SK-N-SH (cell line): ENCODE measurements at places on chromosomes 12 and 14.

GRCh38 chr14:33062476-33062875 is 123.8 kb downstream of the NPAS3 start:
- DNase-seq, result no peak

DNA sequence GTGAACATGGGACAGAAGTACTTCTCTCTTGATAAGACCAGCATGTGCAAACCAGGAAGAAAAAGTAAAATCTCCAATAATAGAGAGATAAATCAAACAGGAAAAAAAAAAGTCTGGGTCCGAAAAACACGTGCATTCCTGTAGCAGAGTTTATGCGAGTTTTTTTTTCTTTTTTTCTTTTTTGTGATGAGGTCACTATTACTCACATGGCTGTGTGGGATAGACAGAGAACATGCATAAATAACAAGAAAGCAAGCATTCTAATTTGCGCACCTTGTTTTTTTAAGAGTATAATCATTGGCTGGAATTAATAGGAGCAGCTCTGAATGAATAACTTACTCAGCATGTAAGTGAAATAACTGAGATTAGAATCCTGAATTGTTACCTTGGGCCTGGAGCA is 91.9 kb upstream of the CPM start:
- no peak for DNase-seq

DNA sequence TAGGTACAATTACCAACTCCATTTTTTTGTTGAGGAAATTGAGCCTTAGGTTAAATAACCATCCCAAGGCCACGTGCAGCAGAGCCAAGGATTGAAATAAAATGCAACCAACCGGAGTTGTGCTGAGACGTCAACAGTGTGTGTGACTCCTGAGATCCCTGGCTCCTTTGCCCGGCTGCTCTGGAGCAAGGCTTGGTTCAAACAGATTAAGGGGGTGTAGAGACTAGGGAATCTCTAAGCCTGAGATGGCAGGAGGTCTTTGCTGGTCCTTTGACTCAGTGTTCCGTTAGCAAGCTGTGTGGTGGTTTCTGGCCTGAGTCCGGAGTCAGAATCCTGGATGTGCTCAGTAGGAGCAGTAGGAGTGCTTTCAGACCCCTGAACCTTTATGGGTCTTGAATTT is 1.4 kb upstream of the SLC8A3 start:
- no peak for DNase-seq

GRCh38 chr12:27838543-27839185 is 58.6 kb upstream of the MANSC4 start:
- no peak for DNase-seq

GRCh38 chr14:78253986-78254385 is 83.8 kb downstream of the NRXN3 start:
- DNase-seq, result no peak

DNA sequence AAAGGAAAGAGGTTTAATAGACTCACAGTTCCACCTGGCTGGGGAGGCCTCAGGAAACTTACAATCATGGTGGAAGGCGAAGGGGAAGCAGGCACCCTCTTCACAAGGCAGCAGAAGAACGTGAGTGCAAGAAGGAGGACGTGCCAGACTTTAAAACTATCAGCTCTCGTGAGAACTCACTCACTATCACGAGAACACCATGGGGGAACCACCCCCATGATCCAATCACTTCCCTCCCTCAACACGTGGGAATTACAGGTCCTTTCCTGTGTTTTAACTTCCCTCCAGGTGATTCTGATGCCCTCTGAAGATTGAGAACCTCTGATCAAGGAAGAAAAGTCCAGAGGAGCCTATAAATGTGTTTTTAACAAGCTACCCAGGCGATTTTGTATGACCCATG is 358.7 kb downstream of the MED13L start:
- DNase-seq, result no peak

GRCh38 chr14:22276913-22277816 is 311.9 kb downstream of the DAD1 start:
- DNase-seq, result peak; percentile 3

- no peak for DNase-seq
Measured at GRCh38 chr14:33777681-33778080, 173.2 kb downstream of the EGLN3 start.

- no peak for DNase-seq
Measured at GRCh38 chr12:50723865-50724264, 40.0 kb upstream of the ATF1 start.

GRCh38 chr12:92109613-92110012 is 36.0 kb downstream of the BTG1 start:
- no peak for DNase-seq

- no peak for DNase-seq
Measured at GRCh38 chr12:94041850-94042249, 106.5 kb upstream of the PLXNC1 start.

DNA sequence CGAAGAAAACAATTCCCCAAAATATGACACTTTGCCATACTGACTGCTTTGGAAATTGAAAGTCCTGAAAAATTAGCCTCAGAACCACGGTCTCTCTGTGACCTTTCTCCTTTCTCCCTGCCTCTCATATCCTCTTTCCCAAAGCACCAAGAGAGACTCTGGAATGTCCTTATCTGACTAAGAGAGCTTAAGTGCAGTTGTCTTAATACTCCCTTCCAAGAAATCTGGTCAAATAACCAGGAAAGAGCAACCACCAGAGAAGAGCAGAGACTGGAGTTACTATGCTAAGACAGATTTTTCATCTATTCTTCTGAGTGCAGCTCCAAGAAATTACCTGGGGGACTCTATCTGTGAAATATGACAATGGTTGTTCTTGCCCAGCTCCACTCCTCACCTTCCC is 10.5 kb upstream of the BTG1 start:
- no peak for DNase-seq

- no peak for DNase-seq
Measured at GRCh38 chr14:104817930-104818713, 17.2 kb downstream of the ZBTB42 start.

GRCh38 chr12:118827047-118827446 is 154.3 kb upstream of the SRRM4 start:
- DNase-seq, result no peak

DNA sequence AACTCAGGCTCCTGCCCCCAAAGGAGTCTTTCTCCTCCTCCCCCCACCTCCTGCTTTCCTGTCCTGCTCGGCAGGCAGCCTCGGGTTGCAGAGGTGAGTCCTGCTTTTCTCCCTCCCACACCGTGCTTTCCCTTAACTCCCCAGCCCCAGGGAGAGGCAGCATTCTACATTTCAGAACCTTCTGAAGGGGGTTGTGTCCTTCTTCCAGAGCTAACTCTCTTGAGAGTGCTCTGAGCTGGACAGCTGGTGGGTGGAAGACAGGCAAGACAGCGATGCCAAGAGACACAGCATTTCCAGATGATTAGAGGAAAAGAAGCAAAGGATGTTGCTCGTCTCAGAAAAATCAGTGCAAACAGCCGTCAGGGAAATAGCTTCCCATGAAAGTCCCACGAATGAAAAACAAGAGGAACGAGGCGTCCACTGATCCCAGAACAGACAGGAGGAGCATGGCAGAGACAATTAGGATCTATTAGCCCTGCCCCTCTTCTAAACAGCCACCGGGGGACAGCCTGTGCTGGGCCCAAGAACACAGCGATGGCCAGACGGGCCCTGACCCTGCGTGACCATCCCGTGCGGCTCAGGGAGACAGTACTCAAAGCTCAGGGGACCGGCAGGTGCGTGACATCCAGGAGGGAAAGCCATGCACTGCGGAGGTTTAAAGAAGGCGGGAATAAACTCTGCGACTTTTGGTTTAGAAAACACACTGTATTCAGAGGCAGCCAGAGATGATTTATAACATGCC is 216.5 kb upstream of the RTL1 start:
- peak; percentile 61 for DNase-seq

DNA sequence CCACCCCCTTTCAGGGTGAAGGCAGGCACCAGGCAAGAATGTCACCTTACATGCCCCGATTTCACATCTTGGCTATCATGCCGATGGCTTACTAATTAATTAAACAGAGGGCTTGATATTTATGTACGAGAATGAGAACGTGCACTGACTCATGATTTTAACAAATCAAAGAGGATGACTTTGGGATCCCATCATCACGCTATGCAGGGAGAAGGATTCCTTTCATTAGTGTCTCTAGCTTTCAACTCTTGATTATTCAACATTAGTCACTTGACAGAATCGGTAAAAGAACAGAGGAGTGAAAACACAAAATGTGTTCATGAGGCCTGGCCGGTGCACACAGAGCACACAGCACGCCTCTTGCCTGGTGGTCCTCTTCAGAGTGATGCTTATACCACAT is 80.6 kb downstream of the PRKAB1 start:
- no peak for DNase-seq

GRCh38 chr14:67951529-67952135 is 132.1 kb downstream of the RAD51B start:
- no peak for DNase-seq

DNA sequence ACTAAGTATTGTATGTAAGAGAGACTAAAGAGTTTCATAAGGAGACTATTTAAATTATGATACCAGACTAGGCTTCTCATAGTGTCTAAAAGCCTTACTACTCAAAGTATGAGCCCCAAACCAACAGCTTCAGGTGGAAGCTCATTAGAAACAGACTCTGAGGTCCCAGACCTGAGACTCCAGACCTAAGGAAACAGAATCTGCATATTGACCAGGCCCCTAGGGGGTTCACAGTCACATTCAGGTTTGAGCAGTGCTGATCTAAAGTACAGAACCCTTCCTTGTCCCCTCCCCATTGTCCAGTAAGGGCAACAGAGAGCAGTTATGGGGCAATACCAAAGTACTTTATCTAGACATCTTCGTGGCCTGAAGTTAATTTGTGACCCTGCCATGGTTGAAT is 87.7 kb downstream of the SSPN start:
- no peak for DNase-seq

DNA sequence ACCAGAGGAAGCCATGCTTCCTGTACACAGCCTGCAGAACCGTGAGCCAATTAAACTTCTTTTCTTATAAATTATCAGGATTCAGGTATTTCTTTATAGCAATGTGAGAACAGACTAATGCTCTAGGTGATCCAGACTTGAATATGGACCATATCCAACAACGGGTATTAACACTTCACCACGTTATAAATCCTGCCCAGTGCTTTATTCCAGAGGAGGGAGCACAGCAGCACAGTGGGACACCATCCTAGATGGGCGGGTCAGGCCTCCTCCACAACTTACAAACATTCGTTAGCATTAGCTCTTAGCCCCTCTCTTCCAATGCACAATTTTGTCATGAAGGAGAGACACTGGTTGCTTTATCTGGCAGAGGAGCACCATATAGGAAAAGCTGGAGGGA is 66.0 kb downstream of the TMCC3 start:
- DNase-seq, result no peak

DNA sequence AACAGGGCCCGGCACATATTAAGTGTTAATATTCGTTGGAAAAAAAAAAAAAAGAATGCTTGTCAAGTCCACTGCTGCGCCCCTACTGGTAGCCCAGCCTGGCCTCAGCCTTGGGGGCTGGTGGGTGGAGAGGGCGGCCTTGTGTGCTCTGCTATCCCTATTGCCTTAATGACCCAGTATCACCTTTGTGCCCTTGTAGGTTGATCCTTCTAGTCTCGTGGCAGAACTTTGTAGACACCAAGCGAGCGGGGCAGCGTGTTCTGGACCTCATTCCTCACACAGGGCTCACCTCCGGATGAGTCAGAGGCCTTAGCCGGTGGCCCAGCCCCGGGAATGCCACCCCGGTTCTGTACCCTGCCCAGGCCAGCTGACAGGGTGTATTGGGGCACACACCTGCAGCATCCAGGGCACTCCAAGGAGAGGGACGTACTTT is 1.8 kb upstream of the RCOR1 start:
- peak; percentile 53 for DNase-seq

DNA sequence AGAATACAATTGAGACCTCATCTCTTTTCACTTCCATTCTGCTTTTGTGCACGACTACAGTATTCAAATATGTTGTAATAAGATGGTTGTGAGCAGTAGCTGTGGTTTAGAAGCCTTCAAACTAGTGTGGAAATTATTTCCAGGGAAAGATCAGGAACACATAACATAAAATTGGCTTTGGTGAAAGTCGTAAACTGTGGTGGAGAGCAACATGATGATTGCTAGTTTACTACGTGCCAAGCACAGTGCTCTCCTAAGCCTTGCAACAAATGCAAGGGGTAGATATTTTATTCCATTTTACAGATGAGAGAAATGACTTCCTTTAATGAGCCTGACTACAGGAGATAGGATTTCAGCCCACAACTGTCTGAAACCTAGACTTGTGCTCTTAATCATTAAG is 172.4 kb upstream of the LMNTD1 start:
- no peak for DNase-seq

DNA sequence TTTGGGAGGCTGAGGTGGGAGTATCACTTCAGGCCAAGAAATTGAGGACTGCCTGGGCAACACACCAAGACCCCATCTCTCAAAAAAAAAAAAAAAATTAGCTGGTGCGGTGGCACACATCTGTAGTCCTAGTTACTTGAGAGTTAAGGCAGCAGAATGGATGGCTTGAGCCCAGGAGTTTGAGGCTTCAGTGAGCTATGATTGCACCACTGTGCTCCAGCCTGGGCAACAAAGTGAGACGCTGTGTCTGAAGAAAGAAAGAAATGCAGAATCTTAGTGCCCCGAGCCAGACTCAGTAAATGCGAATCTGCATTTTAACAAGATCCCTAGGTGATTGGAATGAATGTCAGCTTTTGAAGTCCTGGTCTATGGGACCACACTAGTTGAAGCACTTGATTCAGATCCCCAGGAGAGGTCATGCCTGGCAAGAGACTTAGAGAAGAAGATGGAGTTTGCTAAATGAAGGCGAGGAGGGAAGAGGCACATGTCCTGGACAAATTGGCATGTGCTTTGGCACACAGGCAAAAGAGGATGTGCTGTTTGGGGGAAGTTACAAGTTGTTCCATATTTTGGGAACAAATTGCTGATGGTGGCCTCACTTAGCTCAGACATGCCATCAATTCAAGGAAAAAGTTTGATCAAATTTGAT is 56.6 kb downstream of the DRAM1 start:
- DNase-seq, result no peak
